ENCODE measurements at places on chromosomes 5 and 9.

DNA sequence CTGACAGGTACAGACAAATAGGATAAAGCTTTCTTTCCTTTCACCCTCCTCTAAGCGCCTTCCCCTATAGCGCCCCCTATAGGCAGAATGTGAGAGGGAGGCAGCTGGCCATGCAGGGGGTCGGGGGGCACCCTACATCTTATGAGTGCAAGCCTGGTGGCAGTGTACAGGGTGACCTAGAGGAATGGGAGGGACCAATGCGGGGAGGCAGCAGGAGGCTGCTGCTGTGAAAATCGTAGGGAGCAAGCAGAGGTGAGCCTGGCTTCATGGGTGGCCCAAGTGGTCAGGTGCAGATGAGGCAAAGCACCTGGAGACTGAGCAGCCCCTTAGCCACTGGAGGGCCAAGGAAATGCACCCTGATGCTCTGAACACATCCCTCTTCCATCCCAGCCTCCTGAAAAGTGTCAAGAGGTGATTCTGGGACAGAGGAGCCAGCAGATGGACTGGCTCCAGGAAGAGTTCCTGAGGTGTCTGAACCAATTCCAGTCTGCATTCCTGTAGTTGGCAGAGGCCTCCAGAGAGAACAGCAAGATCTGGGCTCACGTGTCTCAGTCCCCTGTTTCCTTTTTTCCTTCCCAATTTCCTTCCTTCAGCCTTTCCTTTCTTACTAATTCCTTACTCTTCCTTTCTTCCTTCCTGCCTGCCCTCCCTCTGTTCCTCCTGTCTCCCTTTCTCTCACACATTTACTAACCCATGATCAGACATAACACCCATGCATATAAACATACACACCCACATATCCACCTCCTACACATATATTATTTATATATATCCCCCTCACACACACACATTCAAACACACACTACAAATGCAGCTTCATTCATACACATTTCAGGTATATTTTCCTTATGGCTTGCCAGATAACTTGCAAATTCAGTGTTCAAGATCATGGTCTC is 32.8 kb upstream of the GALNT10 start:
- no peak for DNase-seq

- no peak for DNase-seq
Observed at GRCh38 chr5:141935538-141935937, 11.9 kb downstream of the DELE1 start.

GRCh38 chr5:73380710-73381589 is 67.6 kb downstream of the FOXD1 start:
- no peak for DNase-seq

DNA sequence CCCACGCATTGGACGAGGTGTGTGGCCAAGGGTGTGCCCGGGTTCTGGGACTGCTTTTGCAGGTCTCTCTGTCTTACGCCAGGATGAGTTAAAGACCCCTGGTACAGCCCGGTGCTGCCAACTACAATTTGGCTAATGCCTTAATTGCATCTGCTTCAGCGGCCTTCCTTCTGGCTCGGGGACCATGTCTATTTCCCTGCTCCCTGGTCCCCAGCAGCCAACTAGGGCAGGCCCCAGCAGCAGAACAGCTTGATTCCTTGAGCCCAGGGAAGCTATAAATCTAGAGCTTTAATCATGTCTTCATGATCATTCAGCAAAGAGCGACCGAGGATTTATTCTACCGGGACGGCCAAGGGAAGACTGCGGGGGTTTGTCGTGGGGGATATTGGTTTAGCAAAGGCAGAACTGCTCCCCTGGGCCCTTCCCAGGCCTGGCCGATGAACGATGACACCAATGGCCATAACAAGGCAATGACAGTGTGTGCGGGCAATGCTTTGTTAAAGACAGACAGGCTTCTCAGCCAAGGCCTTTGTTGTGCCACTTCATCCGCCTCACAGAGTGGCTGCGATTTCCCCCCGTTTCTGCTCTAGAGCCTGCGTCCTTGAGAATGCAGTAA is 51.4 kb downstream of the CFAP77 start:
- DNase-seq, result no peak

DNA sequence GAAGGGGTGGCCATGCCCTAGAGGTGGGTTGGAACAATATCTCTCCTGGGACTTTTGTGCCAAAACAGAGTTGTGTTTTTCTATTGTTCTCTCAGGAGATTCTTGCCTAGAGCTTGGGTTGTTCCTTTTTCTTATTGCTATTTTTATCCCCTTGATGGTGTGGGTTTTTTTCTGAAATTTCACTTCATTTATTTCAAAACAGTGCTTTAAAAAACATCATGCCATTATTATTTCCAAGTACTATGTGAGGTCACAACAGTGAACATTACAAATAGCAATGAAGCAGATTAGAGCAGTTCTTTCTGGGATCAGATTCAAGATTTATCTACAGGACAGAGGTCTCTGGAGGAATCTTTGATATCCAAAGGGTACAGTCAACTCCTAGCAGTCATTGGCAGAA is 76.6 kb downstream of the ACTBL2 start:
- DNase-seq, result no peak

DNA sequence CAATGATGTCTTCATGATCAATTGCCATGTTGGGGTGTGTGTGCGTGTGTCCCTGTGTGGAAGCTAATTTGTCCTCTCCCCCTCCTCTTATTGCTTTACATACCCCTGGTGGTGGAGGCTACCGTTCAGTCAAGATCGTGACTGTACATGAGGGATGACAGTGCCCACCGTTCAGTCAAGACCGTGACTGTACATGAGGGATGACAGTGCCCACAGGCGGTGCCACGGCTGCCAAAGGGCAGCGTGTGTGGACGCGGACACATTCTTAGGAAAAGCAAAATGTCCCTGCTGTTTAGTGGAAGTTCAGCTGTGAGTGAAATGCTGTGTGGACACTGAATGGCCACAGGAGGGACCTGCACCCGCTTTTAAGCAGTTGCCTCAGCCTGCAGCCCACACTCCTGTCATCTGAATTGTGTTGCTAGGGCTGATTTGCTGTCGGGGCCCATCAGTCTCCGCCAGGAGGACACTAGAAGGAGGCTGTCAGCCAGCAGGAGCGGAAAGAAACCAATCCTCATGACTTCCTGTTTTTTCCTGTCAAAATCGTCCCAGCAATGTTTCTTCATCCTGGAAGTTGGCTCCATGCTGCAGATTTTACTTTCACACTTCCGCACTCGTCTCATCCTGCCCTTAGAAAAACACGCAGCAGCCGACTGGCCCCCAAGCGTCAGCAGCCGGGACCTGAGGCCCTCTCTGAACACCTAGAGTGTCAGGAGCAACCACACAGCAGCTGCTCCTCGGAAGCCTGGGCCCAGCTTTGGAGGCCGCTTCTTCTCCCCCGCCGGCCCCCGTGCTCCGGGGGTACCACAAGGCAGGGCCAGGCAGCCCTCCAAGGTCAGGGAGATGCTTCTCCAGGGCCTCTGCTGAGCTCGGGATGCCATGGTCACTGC is 9.1 kb downstream of the OR2V1 start:
- no peak for DNase-seq

DNA sequence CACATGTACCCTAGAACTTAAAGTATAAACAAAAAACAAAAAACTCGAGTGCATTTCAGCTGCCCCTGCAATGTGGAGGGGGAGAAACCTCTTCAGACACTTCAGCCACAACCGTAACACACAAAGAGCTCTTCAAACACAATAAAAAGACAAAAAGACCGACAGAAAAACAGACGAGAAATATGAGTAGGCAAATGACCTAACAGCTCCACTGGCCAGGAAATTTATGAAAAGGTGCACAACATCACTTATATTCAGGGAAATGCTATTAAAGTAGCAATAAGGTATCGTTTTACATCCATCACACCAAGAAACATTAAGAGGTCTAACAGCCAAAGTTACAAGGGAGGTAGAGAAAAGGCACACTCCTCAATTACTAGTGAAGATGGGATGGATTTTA is 6.2 kb downstream of the ZBED3 start:
- peak; percentile 45 for DNase-seq

DNA sequence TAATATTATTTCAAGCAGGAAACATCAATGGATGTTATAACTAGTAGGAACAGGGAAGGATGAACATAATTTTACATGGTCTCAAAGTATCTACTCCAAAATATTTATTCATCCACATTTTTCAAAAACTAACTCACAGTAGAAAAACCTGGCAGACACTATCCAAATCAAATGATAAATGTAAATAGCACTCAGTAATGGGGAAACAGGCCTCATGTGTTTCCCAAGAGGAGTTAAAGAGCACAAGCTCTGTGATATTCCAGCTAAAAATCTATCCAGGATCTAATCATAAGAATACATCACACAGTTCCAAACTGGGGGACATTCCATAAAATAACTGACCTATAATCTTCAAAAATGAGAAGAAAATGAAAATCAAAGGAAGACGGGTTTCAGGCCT is 443.1 kb downstream of the ZNF608 start:
- no peak for DNase-seq

- DNase-seq, result no peak
Observed at GRCh38 chr5:9894571-9895301, 264.6 kb upstream of the TAS2R1 start.

GRCh38 chr9:117662651-117663050 is 41.6 kb upstream of the TLR4 start:
- DNase-seq, result no peak

DNA sequence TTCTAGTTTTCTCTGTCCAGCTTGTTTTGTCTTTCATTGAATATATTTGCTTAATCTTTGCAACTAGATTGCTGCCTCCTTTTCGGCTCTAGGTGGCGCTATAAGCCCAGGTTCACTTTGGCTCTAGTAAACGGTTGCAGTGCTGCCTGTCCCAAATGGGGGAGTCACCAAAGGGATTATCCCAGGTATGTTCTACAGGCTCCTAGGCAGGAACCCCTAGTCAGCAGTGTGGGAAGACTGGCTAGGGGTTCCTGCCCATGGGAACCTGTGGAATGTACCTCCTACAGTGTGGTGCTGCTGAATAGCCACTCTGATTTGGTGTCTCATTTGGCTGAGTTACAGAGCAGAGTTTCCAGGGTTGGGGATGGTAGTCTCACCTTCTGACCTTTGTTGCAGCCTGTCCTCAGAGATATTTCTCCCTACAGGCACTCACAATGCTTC is 85.2 kb downstream of the ARSB start:
- DNase-seq, result no peak

- no peak for DNase-seq
Observed at GRCh38 chr5:158752656-158752973, 347.1 kb downstream of the EBF1 start.

DNA sequence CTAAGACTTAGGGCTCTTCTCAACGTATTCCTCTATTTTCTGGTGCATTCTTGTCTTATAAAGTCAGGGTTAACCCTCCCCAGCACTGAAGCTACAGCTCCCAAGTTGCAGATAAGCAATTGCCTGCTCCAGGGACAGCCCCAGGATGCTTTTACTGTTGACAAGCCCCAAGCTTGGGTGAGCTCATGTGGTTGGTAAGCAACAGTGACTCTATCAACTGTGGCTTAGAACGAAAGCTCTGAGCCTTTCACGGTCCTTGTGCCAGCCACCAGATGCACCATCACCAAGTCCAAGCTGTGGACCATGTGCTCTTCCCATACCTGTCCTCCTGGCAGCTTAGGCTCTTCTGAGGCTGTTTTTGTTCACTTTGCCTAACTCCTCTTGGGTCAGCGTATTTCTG is 13.5 kb downstream of the ADRB2 start:
- no peak for DNase-seq

GRCh38 chr5:40477856-40478546 is 201.7 kb upstream of the PTGER4 start:
- DNase-seq, result no peak

GRCh38 chr5:20166456-20166855 is 178.5 kb upstream of the CDH18 start:
- no peak for DNase-seq

GRCh38 chr5:77172713-77173328 is 37.7 kb upstream of the PDE8B start:
- no peak for DNase-seq

GRCh38 chr9:27766073-27766835 is 193.0 kb upstream of the C9orf72 start:
- DNase-seq, result no peak

DNA sequence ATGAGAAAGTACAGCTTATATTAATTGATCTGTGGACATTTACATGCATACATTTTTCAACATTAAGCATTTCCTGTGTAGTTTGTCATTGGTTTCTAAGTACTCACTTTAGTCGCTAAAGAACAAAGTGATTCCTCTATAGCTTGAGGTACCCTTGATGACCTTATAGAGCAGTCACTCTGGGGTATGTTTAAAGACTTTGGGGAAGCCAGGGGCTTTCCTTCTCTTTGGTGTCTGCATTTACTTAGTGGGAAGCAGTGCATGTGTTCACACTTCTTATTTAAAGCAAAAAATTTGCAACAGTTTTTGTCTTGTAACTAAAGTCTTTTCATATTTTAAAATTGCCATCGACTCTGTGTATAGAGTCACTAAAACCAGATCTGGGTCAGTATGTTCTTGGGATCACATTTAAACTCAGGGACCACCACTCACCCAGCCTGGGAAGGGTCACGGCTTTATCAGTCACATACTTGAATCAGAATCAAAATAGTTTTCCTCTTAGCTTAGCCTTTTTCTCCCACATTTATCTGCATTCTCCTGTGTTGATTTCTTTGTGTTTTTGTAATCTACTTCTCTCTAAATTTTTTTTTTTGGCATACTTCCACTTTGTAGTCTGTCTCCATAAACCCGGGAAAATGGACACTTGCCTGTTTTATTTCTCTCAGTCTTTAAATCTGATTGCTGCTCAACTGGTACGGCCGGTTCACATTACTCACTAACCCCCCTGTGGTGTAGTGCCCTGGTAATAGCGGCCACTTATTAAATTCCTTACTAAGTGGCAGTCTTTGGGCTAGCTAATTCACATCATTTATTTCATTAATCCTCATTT is 143.9 kb upstream of the FBN2 start:
- DNase-seq, result peak; percentile 27

GRCh38 chr9:83281306-83282255 is 218.6 kb upstream of the RASEF start:
- DNase-seq, result no peak

GRCh38 chr9:107375651-107376369 is 92.7 kb downstream of the RAD23B start:
- no peak for DNase-seq

DNA sequence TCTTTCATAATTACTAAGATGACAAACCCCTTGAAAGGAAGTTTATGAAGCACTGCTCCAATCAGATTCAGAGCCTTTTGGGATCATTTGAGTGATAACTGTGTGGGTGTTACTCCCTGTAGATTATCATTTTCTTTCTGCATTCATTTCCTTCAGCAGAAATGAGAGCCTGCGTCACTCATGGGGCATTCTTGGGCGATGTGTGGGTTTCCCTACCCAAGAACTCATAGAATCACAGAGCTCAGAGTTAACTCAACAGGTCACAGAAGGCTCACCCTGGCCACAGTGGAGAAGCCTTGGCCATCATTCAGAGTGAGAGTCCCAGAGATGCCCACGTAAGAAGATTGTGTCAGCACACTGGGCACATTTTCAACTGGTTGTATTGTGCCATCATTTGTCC is 401.9 kb downstream of the TLE4 start:
- DNase-seq, result no peak

DNA sequence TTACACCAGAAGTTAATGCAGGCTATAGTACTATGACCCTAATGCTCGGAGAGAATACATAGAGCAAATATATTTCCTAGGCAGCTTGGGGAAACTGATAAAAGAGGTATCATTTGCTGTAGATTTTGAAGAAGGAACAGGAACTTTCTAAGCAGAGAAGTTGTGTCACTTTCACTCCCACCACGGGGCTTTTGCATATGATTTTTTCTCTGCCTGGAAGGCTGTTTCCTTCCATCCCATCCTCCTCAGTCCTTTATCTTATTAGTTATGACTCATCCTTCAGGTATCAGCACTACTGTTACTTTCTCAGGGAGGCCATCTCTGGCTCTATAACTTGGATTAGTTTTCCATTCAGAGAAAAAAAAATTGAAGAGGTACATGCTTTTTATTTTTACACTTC is 2006.1 kb upstream of the WWC1 start:
- no peak for DNase-seq

Measured in NCI-H510A treated with DMSO at 0.1 percent for 48 hours (cell line).